ENCODE measurements at places on chromosomes 2 and 18. TPM values are rescaled to one million over a fixed set of nuclear protein-coding genes. Genes with fewer than 3 reads are reported as not detected.
A peak's percentile ranks its signal among the peaks of the same experiment; 100 is the strongest.

- no peak for DNase-seq
Measured at GRCh38 chr2:84972932-84973331, 2.0 kb downstream of the KCMF1 start.

- DNase-seq, result no peak
Measured at GRCh38 chr2:46517485-46517884, 38.1 kb downstream of the TMEM247 start.

- DNase-seq, result no peak
Measured at GRCh38 chr2:232286001-232286868, 92.3 kb upstream of the ALPP start.

DNA sequence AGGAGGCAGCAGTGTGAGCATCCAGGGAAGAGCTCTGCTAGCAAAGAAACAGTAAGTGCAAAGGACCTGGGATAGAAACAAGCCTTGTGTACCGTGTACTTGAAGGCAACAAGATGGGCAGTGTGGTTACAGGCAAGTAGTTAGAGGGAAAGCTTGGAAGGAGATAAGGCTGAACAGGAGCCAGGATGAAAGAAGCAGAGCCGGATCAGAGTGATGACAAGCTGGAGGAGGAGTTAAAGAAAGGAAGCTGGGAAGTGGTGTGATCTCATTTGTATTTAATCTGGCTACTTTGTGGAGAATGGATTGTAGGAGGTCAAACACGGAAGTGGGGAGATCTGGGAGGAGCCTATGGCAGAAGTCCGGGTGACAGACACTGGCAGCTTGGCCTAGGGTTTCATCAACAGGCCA is 44.7 kb upstream of the VPS54 start:
- DNase-seq, result peak; percentile 28

SLC16A14 gene
- 6.9 TPM for polyA plus RNA-seq

NIFK gene
- polyA plus RNA-seq, result 74.0 TPM

Measured in right lung (tissue), 10 donors.